ENCODE measurements at places on chromosomes 6 and 20.

DNA sequence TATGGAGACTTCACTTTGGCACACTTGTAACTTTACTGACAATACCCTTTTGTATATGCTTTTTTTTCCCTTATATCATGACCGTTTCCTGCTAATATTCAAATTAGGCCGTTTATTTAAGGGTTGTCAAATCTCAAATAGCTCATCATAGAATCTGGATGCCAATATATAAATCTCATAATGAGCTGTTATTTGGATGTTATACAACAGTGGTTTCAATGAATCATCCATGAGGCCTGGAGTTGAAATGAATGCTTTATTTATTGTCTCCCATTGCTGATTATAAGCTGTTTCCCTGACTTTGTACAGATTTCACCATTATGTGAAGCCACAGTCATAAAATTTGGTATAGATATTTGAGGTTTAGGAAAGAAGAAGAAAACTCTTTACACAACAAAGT is 256.1 kb downstream of the PLCB1 start:
- H3K36me3 ChIP-seq: no peaks in the 10 kb centered on the region
- peaks cover 24% of the 10 kb centered on the region for H3K4me1 ChIP-seq
- no peaks in the 10 kb centered on the region for H3K27me3 ChIP-seq
- DNase-seq: no peak
- H3K4me3 ChIP-seq: no peak overlapping the region
- no peak overlapping the region for H3K27ac ChIP-seq

DNA sequence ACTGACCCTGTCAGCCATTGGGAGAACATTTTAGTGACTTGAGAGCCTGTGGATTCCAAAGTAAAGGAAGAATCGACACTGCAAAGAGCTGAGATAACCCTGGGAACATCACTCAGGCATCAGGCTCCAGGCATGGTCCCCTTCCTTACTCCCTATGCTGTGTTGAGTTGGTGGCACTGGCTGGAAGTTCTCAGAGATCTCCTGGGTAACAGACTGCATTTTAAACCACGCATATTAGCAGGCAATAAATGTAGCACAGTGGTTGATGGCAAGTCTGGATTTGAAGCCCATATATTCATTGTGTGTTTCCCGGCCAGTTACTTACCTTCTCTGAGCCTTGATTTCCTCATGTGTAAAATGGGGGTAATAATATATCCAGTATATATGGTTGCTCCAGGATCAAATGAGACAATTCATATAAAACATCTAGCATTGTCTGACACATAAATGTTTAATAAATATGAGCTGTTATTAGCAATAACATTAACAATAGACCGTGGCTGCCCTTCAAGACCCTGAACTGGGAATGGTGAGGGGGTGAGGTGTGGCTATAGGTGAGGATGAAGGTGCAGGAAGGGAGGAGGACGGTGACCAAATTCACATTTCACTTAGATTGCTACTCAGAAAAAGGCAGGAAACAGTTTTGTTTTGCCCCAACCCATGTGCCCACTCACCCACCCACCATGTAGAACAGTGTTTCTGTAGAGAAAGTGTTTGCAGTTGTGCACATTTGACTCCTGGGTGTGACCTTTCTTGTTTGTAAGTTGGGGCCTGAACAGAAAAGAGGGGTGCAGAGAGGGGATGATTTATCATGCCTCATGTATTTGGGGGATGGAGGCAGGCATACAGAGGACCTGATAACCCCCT is 2.1 kb downstream of the PLCG1 start:
- peaks cover 6% of the 10 kb centered on the region for H3K36me3 ChIP-seq
- H3K27ac ChIP-seq: peak overlapping the region; percentile 93
- peak overlapping the region; percentile 85 for H3K4me3 ChIP-seq

DNA sequence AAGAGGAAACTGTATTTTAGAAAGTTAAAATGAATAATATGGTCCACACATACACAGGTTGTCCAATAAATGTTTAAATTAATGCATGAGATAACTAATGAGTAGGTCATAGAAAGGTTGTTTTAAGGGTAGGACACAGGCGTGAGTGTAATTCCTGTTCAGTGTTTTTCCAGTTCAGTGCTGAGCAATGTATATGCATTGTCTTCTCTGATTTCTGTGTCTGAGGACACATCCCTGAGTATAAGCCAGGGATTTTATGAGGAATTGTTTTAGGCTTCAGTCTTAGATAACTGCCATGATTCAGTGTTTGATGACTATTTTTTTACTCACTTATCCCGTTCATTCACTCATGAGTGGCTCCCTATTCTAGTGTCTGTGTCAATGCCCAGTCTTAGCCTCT is 298.5 kb upstream of the TBX18 start:
- H3K27ac ChIP-seq: no peak overlapping the region
- no peaks in the 10 kb centered on the region for H3K36me3 ChIP-seq
- H3K27me3 ChIP-seq: peaks cover 8% of the 10 kb centered on the region
- DNase-seq: no peak

DNA sequence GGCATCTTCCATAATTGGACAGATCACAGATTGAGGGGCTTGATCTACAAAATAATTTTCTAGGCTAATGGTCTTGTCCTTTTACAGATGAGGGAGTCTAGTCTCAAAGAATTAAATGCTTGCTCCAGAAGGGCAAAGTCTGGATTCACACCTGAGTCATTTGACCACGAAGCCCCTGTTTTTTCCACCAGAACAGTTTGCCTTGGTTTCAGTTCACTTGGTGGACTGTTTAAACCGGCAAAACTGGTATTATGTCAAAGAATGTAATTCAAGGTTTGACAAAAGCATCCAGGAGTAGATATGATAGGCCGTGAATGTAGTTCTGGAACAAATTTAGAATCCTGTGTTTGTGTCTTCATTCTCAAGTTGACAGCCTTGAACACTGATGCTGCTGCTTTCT is 3.3 kb downstream of the MYO6 start:
- peak overlapping the region; percentile 8 for H3K27ac ChIP-seq
- peaks cover 20% of the 10 kb centered on the region for H3K4me1 ChIP-seq
- DNase-seq: no peak
- no peaks in the 10 kb centered on the region for H3K27me3 ChIP-seq
- H3K36me3 ChIP-seq: peaks cover 2% of the 10 kb centered on the region

- no peaks in the 10 kb centered on the region for H3K36me3 ChIP-seq
- peaks cover 11% of the 10 kb centered on the region for H3K27me3 ChIP-seq
- H3K27ac ChIP-seq: no peak overlapping the region
- H3K4me3 ChIP-seq: no peak overlapping the region
Observed at GRCh38 chr6:44183783-44184182, 25.2 kb downstream of the CAPN11 start.

Measured in progenitor cell of endocrine pancreas (in vitro differentiated cells).